ENCODE measurements at places on chromosomes 1 and 21.

- DNase-seq = no peak
Measured at GRCh38 chr1:10173582-10173981, 36.8 kb upstream of the KIF1B start.

DNA sequence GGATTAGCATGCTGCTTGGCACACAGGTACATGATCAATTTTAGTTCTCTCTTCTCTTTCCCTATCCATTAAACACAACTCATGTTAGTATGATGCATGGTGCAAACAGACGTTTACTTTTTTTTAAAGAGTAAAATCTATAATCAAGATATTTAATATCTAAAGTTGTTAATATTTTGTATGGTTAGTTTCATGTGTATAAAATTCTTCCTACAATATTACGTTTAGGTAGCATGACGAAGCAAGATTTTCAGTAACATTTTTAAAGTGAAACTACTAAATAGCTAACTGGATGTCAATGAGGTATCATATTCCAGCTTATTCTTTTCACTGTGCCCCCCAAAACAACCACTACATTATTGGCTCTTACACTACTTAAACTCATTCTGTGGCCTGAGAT lies 36.6 kb downstream of the CNIH4 start:
- DNase-seq = no peak

DNA sequence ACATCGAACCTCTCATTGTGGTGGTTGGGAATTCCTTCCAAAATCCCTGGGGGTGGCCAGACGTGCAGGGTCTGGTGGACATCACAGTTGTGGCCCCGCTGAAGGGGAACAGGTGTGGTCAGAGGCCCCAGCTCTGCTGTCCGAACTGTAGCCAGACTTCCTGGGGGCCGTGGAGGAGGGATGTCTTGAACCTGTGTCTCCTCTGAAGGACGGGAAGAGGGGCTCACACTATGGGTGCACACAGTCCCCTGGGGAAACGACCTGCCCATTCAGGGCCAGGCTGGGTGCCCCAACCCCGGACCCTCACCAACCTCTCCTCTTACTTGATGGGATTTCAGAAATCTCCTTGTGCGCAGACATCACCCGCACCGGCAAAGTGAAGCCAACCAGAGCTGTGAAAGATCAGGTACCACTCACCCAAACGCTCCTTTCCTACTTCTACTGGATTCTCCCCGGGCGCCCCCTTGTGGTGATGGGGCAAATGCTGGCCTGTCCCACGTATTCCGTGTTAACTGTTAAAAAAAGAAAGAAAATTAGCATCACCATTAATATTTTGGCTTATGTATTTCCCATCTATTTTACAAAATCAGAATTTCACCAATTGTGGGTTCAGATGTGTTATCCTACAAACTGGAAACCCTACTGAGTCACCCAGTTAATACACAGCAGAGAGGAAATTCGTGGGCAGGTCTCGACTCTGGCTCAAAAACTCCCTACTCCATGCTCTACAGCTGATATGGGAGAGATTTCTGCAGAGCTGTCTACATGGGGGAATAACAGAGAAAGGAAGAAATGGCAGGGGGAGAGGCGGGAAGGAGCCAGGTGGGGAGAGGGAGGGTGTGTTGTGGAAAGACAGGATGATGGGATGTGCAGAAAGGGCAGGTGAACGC lies 28.1 kb downstream of the PADI4 start:
- DNase-seq = no peak

DNA sequence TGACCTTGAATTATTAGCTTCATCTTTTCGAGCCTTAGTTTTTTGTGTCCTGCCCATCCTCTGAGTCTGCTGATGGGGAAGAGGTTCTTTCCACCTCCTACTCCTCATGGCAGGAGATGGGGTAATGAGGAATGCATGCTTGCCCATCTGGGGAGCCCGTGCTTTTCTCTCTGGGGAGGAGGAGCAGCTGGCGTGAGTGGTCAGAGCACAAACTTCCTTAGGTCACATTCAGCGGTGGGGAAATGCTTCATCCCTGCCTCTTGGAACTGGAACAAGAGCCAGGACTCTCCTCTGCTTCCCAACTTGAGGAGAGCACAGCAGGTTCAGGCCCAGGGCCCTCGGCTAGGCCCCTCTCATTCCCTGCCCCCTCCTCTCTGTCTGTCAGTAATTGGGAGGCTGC lies 155.0 kb downstream of the PCNX2 start:
- no peak for DNase-seq

GRCh38 chr1:68162761-68163160 lies 69.6 kb downstream of the WLS start:
- DNase-seq = no peak

GRCh38 chr1:207424570-207425131 lies 29.5 kb upstream of the CR2 start:
- no peak for DNase-seq

DNA sequence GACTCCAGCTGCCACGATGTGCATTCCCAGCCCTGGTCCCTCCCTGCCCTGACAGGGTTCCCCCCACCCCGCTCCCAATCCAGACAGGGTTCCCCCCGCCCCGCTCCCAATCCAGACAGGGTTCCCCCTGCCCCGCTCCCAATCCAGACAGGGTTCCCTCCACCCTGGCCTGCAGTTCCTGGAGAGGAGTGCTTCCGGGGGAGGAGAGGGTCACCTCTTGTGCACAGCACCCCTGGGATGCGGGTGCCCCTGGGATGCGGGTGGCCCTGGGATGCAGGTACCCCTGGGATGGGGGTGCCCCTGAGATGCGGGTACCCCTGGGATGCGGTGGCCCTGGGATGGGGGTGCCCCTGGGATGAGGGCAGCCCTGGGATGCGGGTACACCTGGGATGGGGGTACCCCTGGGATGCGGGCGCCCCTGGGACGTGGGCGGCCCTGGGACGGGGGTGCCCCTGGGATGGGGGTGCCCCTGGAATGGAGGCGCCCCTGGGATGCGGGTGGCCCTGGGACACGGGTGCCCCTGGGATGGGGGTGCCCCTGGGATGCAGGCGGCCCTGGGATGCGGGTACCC lies 36.7 kb upstream of the SLC19A1 start:
- DNase-seq = no peak

GRCh38 chr1:114499478-114499877 lies 11.5 kb downstream of the TRIM33 start:
- no peak for DNase-seq

GRCh38 chr1:106700211-106700610 lies 356.3 kb upstream of the PRMT6 start:
- no peak for DNase-seq

DNA sequence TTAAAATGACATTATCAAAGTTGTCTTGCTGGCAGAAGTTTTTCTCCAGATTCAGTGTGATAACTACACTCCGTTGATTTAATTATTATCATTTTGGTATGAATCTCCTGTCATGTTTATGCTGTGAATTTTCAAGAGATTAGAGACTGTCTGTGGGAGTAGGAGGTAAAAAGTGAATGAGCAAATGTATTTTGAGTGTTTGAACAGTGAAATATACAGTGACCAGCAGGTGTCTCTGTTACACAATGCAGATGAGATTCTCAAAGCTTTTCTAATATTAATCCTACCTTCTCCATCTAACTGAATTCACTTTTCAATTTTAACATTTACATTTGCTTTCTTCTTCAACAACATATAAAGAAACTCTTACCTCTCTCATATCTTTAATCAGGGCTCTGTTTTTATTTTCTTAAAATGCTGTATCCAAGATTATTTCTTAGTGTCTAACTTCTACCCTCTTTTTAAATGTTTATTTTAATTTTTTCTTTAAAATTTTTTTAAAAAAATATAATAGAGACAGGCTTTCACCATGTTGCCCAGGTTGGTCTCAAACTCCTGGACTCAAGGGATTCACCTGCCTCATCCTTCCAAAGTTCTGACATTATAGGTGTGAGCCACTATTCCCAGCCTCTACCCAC lies 20.9 kb upstream of the HSPA13 start:
- DNase-seq = no peak

- no peak for DNase-seq
Measured at GRCh38 chr1:24644100-24644384, 940 bp downstream of the SRRM1 start.

DNA sequence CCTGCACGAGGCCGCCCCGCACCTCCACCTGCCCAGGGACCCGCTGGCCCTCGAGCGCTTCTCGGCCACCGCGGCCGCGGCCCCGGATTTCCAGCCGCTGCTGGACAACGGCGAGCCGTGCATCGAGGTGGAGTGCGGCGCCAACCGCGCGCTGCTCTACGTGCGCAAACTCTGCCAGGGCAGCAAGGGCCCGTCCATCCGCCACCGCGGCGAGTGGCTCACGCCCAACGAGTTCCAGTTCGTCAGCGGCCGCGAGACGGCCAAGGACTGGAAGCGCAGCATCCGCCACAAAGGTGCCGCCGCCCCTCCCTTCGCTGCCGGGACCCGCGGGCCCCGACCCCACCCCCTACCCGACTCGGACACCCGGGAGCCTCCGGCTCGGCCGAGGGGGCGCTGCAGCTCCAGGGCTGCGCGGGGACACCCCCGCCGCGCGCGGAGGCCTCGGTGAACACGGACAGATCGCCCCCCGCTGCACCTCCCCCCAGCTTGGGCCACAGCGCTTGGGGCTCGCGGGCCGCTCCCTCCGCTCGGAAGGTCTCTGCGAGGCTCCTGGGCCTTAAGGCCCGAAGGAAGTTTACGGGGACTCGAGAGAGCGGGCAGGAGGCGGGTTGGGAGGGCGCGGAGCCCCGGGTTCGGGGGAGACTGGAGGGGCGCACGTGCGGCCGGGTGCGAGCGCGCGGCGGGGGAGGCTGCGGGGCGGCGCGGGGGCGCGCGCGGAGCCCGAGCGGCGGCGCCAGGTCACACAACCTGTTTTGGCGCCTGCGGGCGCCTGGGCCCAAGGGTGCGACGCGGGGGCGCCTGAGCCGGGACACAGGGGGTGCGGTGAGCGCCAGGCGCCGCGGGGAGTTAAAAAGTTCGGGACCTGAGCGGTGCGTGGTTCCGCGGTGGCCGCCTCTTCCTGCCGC lies 1.2 kb downstream of the SAMD11 start:
- no peak for DNase-seq

DNA sequence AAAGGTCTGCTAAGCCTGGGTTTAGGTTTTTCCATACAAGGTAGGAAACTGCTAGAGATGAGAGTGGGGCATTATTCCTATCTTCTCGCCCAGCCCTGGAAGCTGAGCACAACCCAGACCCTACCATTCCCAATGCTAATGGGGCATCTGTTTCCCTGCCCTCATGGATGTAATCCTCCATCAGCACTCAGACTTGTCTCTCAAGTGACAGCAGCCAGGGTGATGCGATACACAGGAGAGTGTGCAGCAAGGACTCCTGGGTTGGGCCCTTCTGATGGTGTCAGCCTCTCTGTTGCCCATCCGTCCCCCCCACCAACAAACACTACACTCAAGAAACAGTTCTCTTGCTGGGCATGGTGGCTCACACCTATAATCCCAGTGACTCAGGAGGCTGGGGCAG lies 5.9 kb upstream of the INPP5B start:
- no peak for DNase-seq

DNA sequence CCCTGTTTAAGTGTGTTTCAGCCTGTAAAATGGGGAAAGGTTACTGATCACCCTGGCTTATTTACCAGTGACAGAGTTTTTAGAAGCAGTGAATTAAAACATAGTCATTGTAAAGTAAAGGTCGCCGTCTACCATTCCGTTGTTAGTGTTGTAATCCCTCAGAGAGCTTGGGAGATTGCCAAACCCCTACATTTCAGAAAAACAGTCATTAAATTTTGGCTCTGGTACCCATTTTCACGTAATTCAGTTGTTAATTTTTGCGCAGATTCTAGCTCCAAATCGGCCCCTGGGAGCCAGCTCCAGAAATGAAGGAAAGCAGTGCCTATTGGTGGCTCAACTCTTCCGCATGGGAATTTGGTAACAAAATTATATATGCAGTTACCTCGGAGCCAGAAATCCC lies 127.7 kb upstream of the AJAP1 start:
- no peak for DNase-seq

- no peak for DNase-seq
Measured at GRCh38 chr1:31888291-31888690, 49.9 kb downstream of the PTP4A2 start.

GRCh38 chr1:231786126-231786525 lies 159.5 kb downstream of the DISC1 start:
- no peak for DNase-seq

- no peak for DNase-seq
Measured at GRCh38 chr1:172177849-172178248, 242.6 kb upstream of the C1orf105 start.

- no peak for DNase-seq
Measured at GRCh38 chr21:42401154-42401553, 2.5 kb upstream of the UBASH3A start.

DNA sequence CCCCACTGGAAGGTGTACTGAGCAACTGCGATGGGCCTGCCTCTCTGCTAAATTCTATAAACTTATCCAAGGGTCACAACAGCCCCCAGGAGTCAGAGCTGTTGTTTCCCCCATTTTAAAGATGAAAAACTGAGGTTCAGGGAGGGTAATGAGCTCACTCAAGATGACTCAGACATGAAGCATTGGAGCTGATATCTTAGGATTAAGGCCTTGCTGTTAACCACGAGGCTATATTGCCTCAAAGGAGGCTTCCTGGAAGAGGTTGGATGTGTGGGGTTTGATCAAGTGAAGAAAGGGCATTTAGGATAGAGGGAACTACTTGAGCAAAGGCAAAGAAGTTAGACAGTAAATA lies 6.7 kb downstream of the LDLRAP1 start:
- DNase-seq = no peak

DNA sequence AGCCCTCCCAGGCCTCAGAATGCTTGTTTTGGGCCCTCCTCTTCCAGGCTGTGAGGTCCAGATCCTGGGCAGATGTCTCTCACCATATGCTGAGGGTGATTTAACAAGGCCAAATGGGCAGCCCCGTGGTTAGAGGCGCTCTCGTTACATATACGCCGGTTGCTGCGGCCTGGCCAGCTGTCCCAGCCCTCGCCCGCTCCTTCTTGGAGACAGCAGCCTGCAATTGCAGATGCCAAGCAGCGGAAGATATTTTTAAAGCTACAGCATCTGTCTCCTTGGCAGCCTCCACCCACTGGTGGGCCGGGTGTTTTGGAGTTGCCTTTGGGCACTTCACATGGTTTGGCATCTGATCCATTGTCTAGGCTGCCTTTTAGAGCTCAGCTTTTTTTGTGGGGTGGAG lies 178.8 kb upstream of the NFIA start:
- no peak for DNase-seq

- DNase-seq = no peak
Measured at GRCh38 chr1:178284058-178284457, 190.2 kb downstream of the RASAL2 start.

- no peak for DNase-seq
Measured at GRCh38 chr1:194369060-194369459, 1182.6 kb upstream of the B3GALT2 start.

GRCh38 chr1:8010080-8010664 lies 15.9 kb downstream of the ERRFI1 start:
- DNase-seq = no peak

GRCh38 chr1:209504571-209504970 lies 78.9 kb upstream of the CAMK1G start:
- DNase-seq = no peak
